H7 (cell line): ENCODE measurements at places on chromosomes 16 and 17. TPM values are rescaled to one million over a fixed set of nuclear protein-coding genes. Genes with fewer than 3 reads are reported as not detected.

DNA sequence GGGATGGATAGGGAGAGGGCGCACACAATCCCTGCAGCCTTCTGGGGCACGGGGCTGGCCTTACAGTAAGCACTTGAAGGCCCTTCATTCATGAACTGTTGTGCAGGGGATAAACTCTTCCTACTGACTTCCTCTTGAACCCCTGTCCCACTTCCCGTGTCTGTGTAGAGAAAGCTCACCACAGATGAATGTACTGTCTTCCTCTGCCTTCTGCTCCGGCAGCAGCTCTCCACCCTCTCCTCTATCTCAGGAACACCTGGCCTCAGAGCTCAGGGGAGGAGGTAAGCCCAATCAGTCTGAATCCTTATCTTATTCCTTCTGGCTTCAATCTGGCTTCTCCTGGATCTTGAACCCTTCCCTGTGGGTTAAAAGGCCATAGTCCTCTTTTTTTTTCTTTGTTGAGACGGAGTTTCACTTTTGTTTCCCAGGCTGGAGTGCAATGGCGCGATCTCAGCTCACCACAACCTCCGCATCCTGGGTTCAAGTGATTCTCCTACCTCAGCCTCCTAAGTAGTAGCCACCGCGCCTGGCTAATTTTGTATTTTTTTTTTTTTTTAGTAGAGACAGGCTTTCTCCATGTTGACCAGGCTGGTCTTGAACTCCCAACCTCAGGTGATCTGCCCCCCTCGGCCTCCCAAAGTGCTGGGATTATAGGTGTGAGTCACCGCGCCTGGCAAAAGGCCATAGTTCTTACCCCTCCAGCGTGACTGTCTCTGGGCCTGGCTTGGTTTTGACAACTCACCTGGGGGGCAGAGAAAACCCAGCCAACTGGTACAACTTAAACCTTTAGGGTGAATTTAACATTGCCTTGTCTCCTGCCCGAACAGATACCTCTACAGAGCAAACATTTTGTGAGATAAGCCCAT lies 7.2 kb upstream of the SLC52A1 start:
- DNase-seq: no peak

The PIK3R6 gene
- 0.14 TPM in 1 of 2 replicates, not detected in the other for total RNA-seq

The CCL5 gene
- not detected in 2 replicates for total RNA-seq

- DNase-seq: no peak
These were observed 205.0 kb downstream of the RPTOR start for GRCh38 chr17:80749611-80750010.

DNA sequence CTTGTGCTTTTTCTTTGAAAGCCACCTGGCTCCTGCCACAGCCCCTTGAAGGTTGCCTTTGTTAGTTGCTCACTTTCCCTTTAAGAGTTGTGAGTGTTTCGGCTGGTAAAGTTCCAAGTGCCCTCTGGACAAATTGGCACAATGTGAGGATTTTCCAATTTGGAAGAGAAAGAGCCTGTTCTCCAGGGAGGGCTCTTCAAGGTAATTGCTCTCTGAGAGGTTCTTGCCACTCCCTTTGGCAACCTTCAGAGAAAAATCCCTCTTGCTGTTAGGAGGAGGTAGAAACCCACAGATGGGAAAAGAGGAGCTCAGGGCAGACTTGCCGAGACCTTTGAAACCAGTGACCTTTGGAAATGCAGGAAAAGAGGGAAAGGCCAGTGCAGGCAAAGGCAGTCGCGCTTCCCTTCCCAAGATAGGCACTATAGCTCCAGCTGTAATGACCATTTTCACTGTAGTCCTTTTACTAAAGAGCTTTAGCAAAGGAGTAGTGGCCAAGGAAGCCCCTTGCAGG lies 49.0 kb upstream of the AKAP1 start:
- DNase-seq: no peak
